Dermis blood vessel endothelial cell (primary cell): ENCODE measurements at places on chromosomes 3 and 15. TPM values are rescaled to one million over a fixed set of nuclear protein-coding genes. Genes with fewer than 3 reads are reported as not detected.

BHLHE40 gene
- total RNA-seq, result 7.5 and 16.0 TPM in 2 replicates

SCG5 gene
- 0.34 TPM in 1 of 2 replicates, not detected in the other for total RNA-seq

CTDSPL2 gene
- 68.4 and 84.9 TPM in 2 replicates for total RNA-seq

NME9 gene
- total RNA-seq, result not detected in 2 replicates

PLA2G4B gene
- 0.23 and 1.0 TPM in 2 replicates for total RNA-seq

KLHL40 gene
- 0.17 TPM in 1 of 2 replicates, not detected in the other for total RNA-seq

LRRC3B gene
- total RNA-seq, result not detected in 2 replicates

SKIL gene
- 79.1 and 84.1 TPM in 2 replicates for total RNA-seq

CCR8 gene
- not detected in 2 replicates for total RNA-seq

SLCO2A1 gene
- total RNA-seq, result 4.9 and 10.7 TPM in 2 replicates

CCDC191 gene
- total RNA-seq, result 1.3 and 3.2 TPM in 2 replicates

CAND2 gene
- total RNA-seq, result 2.2 and 2.4 TPM in 2 replicates

WDR49 gene
- total RNA-seq, result 0.09 and 0.51 TPM in 2 replicates

C2CD4A gene
- total RNA-seq, result 1.5 and 2.7 TPM in 2 replicates

ITIH3 gene
- 0.19 and 0.34 TPM in 2 replicates for total RNA-seq

GOLGA6L26 gene
- total RNA-seq, result not detected in 2 replicates

NR1I2 gene
- total RNA-seq, result under 0.01 TPM in 1 of 2 replicates, not detected in the other

SNX33 gene
- 13.8 and 19.1 TPM in 2 replicates for total RNA-seq

RLBP1 gene
- not detected in 2 replicates for total RNA-seq

RBP2 gene
- total RNA-seq, result not detected in 2 replicates

CHRD gene
- 0.23 and 0.34 TPM in 2 replicates for total RNA-seq

KCNH8 gene
- total RNA-seq, result under 0.01 and 0.05 TPM in 2 replicates

MST1R gene
- total RNA-seq, result 0.34 and 0.65 TPM in 2 replicates

CPLX3 gene
- not detected in 2 replicates for total RNA-seq

EMC7 gene
- total RNA-seq, result 23.7 and 37.1 TPM in 2 replicates

GLDN gene
- not detected in 2 replicates for total RNA-seq

LRRIQ4 gene
- total RNA-seq, result not detected in 2 replicates

ARPIN gene
- 14.8 and 15.7 TPM in 2 replicates for total RNA-seq

CNTN6 gene
- total RNA-seq, result not detected in 2 replicates

TMEM40 gene
- total RNA-seq, result not detected in 2 replicates

PYGO1 gene
- total RNA-seq, result 0.19 and 0.51 TPM in 2 replicates

FRMD5 gene
- total RNA-seq, result 1.5 and 3.4 TPM in 2 replicates

SAMD7 gene
- not detected in 2 replicates for total RNA-seq

TRPM1 gene
- total RNA-seq, result 1.9 TPM in 1 of 2 replicates, not detected in the other

CAMKV gene
- total RNA-seq, result not detected in 2 replicates
